ENCODE measurements at places on chromosomes 1 and 21.

DNA sequence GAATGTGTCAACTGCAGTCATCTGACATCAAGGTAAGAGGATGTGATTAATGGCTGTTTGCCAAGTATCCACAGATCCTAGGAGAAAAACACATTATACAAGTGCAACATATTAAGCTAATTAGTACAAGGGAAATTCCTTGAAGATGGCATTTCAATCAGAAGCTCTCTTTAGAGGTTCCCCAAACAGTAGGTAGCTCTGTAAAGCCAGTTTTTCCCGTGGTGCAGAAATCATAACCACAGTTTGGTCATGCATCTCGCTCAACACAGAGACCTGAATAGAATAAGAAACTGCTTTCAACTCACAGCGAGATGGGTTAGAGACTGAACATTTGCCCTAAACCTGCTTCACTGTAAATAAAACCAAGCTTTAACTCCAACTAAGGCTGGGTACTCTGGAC is 230.5 kb upstream of the CAMK1G start:
- no peak for DNase-seq

- DNase-seq = no peak
Measured at GRCh38 chr1:187313115-187313514, 484.4 kb downstream of the PLA2G4A start.

- DNase-seq = no peak
Measured at GRCh38 chr1:204599098-204599497, 82.9 kb downstream of the MDM4 start.

DNA sequence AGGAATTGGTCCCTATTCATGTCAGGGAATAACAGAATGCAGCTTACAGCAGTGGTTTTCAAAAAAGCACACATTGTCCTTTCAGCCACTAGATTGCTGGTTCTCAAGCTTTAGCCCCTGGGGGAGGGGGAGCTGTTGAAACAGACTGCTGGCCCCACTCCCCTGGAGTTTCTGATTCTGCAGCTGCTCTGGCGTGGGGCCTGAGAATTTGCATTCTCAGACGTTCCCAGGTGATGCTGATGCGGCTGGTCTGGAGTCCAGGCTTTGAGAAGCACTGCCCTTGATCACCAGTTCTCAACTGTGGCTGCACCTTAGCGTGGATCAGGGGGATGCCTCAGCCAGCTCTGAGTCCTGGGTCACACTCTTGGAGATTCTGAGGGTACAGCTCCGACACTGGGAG is 62.7 kb upstream of the LAPTM5 start:
- DNase-seq = no peak

- DNase-seq = no peak
Measured at GRCh38 chr1:13867603-13868002, 167.6 kb downstream of the PRDM2 start.

DNA sequence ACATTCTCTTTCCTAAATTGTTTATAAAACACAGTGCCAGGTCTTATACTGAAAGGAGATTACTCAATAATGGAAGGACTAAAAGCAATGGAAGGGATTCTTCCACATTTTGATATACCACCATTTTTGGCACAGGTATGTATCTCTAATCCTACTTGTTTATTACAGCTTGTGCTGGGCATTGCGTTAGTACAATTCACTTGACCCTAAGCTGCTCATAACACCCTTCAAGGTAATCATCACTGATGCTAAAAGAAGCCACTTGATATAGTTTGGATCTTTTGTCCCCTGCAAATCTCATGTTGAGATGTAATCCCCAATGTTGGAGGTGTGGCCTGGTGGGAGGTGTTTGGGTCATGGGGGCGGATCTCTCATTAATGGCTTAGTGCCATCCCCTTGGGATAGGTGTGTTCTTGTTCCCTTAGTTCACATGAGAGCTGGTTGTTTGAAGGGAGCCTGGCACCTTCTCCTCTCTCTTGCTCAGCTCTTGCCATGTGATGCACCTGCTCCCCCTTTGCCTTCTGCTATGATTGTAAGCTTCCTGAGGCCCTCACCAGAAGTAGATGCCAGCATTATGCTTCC is 71.1 kb downstream of the NIBAN1 start:
- DNase-seq = no peak

DNA sequence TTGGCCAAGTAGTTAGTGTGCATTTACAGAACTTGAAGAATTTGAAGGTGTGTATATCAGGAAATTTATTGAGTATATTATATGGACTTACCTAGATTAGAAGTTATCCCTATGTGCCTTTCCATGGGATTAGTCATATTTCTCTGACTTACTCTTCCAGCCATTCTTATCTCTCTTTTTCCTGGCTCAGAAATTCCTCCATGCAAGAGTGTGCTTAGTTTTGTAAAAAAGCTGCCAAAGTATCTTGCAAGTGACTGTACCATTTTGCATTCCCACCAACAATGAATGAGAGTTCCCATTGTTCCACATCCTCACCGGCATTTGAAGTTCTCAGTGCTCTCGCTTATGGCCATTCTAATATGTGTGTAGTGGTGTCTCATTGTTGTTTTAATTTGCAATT is 82.2 kb upstream of the GUCA2B start:
- no peak for DNase-seq

GRCh38 chr1:7550981-7551380 is 220.1 kb upstream of the VAMP3 start:
- no peak for DNase-seq

GRCh38 chr1:38488162-38488898 is 371.2 kb downstream of the RRAGC start:
- no peak for DNase-seq

- no peak for DNase-seq
Measured at GRCh38 chr1:189206617-189207016, 1271.0 kb downstream of the BRINP3 start.

GRCh38 chr1:83964153-83964552 is 34.8 kb downstream of the TTLL7 start:
- DNase-seq = no peak

- DNase-seq = no peak
Measured at GRCh38 chr1:169527451-169528214, 41.9 kb upstream of the SLC19A2 start.

DNA sequence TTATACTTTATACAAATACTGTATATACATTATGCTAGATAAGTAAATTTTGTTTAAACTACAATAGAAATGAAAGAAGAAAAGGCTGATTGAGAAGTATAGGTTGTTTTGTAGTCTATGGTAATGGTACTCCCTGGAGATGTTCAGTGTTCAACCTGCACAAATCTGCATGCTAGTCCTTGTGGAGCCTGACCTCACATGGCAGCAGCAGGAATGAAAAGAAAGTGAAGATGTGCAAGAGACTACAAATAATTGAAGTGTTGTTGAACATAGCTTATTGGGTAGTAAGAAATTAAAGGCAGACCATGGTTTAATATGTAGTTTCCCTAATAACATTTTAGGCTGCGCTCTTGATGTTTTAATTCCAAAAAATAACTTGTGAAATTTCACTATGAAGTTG is 201.2 kb downstream of the TGFB2 start:
- no peak for DNase-seq

DNA sequence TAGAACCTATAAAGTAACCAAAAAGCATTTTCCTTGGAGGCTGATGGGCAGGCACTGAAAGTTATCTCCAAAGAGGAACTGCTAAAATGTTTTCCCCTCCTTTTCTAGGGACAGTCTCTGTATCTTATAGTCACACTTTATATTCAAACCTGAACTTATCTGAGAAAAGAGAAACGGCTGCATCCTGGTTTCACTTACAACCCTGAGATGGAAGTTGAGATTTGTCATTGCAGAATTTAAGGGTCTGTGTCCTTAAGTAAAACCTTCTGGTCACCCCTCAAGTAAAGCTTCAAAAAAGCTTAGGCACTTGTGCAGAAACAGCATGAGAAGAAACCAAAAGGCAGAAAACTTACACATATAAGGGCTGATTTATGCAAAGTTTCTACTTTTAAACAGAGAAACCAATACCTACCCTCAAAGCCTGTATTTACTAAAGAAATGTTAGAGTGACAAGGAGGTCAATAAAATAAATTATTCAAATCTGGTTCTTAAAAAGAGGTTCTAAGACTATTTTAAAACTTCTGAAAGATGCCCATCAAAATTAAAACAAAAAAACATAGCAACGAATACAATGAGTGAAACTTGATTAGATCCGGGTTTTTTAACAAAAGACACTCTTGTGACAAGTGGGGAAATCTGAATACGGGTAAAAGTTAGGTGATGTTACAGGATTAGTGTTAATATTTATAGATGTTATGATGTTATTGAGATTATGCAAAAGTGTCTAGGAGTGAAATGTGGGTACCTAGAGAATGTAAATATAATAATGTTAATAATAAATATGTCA is 9.9 kb downstream of the CD58 start:
- DNase-seq = no peak

- DNase-seq = no peak
Measured at GRCh38 chr1:153779781-153780541, 4.8 kb downstream of the SLC27A3 start.

DNA sequence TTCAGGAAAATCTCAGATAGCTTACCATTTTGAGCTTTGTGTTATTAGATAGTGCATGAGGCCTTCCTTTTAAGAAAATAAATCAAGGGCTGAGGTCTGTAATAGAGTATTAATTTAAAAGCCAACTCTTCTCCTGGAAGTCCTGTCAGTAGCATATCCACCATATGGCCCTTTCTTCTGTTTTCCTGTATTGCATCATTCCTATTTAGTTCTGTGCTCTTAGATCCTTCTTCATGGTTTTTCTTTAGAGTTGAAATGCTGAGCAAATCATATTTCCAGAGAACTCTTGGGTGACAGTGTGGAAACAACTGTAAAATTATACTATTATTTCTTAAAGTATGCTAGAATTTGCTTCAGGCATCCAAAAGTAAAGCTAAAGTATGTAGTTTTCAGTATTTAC is 91.7 kb downstream of the TTC3 start:
- no peak for DNase-seq

DNA sequence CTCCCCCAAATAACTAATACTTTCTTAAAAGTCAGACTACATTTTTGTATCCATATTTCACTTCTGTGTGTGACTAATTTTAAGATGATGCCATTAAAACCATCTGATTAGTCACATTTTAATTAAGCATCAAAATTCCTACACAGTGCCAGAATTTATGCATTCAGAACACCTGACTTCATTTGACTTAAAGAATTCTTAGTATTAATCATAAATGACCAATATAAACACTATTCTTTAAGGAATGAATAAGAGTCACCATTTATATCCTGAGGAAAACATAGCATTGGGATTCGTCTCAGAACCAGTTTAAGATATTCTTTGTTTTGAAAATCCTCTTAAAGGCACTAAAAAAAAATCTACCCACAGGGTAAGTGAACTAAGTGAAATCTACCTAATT is 37.0 kb downstream of the TM2D1 start:
- no peak for DNase-seq

- DNase-seq = no peak
Measured at GRCh38 chr21:37904856-37905255, 11.4 kb downstream of the KCNJ6 start.

DNA sequence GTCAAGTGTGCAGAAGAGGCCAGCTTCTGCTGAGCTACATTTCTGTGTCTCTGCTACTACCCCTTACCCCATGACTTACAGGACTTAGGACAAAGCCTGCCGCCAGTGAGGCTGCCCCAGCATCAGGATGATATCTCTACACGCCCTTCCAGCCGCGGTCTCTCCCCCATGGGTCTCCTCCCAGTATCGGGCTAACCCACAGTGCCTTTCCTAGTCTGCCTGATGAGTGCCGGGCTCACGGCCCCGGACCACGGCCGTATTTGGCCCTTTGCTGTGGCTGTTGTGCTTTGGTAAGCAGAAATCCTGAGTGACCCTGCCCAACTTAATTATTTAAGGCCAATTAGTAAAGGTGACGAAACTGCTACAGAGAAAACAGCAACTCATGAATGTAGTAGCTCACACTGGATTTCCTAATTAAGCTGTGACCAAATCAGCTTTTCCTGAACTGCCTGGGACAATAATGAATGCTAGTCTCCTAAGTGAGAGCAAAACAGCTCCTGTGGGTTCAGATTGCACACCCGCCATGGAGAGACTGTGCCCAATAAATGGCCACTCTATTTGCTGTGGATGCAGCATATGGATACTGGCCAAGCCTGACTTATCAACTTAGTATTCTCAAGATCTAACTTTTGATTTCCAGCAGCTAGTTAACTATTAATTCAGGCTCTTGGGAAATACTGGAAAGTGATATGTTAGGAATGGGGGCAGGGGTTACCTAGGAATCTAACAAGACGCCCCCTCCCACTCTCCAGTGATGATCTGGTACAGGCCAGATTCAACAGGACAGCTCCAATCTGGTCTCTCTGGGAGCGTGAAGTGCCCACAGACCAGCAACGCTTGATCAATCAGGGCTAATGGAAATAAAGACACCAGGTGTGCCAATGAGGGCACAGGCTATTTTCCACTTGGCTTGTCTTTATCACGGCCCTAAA is 123.3 kb upstream of the IFFO2 start:
- no peak for DNase-seq

GRCh38 chr1:175597969-175598765 is 145.2 kb downstream of the TNR start:
- DNase-seq = no peak

Data from stimulated activated CD4-positive, alpha-beta T cell treated with anti-CD3 and anti-CD28 coated beads, Interleukin-4, amount 100 ng/mL, for 1 hour (primary cell).